ENCODE measurements at places on chromosomes 12 and 14.

- H3K4me3 ChIP-seq = peak overlapping the region; percentile 83
- H3K4me1 ChIP-seq = peaks cover 75% of the 10 kb centered on the region
- H3K27me3 ChIP-seq = peaks cover 6% of the 10 kb centered on the region
These were observed 1.4 kb downstream of the RIN3 start for GRCh38 chr14:92514844-92515514.

- peaks cover 7% of the 10 kb centered on the region for H3K4me1 ChIP-seq
- no peaks in the 10 kb centered on the region for H3K27me3 ChIP-seq
- no peak overlapping the region for H3K27ac ChIP-seq
- DNase-seq = no peak
- H3K36me3 ChIP-seq = no peaks in the 10 kb centered on the region
These were observed 209.3 kb downstream of the DAD1 start for GRCh38 chr14:22379727-22380126.

DNA sequence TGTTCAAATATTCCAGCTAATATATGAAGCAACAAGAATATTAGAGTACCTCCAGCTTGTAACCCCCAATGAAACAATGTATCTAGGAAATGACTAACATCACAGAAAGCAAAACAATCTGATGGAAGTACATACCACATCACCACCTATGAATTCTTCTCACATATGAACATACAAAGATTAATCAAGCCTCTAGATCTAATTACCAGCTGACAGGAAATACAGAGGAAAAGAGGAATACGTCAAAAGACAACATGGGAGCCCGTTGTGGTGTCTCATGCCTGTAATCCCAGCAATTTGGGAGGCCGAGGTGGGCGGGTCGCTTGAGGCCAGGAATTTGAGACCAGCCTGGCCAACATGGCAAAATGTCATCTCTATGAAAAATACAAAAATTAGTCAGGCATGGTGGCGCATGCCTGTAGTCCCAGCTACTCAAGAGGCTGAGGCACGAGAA lies 7.5 kb downstream of the NEDD8 start:
- H3K4me3 ChIP-seq = no peak overlapping the region
- peaks cover 10% of the 10 kb centered on the region for H3K36me3 ChIP-seq
- H3K27me3 ChIP-seq = no peaks in the 10 kb centered on the region
- DNase-seq = no peak
- H3K4me1 ChIP-seq = peaks cover 24% of the 10 kb centered on the region

GRCh38 chr14:90797919-90798318 lies 18.3 kb downstream of the TTC7B start:
- no peak overlapping the region for H3K4me3 ChIP-seq
- H3K27ac ChIP-seq = no peak overlapping the region
- H3K27me3 ChIP-seq = peaks cover 4% of the 10 kb centered on the region
- H3K36me3 ChIP-seq = no peaks in the 10 kb centered on the region
- peaks cover 9% of the 10 kb centered on the region for H3K4me1 ChIP-seq
- DNase-seq = no peak

- no peak for DNase-seq
- H3K4me1 ChIP-seq = no peaks in the 10 kb centered on the region
- no peak overlapping the region for H3K4me3 ChIP-seq
- no peaks in the 10 kb centered on the region for H3K27me3 ChIP-seq
- H3K27ac ChIP-seq = no peak overlapping the region
These were observed 33.4 kb upstream of the DCN start for GRCh38 chr12:91215940-91216454.

DNA sequence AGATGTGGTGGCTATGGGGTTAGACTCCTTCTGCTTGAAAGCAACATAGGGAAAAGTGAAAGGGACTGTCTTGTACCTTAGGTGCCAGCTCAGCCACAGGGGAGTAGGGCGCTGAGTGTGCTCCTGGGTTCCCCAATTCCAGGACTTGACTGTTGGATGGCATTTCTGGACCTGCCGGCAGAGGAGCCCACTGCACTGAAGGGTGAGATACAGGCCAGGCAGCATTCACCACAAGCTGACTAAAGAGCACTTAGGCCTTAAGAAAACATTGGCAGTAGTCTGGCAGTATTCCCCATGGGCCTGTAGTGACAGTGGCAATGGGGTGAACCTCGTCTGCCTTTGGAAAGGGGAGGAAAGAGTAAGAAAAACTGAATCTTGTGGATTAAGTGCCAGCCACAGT lies 67.1 kb upstream of the TMTC2 start:
- no peaks in the 10 kb centered on the region for H3K27me3 ChIP-seq
- no peak overlapping the region for H3K4me3 ChIP-seq
- no peak for DNase-seq
- no peaks in the 10 kb centered on the region for H3K36me3 ChIP-seq
- no peaks in the 10 kb centered on the region for H3K4me1 ChIP-seq

- no peak for DNase-seq
- H3K27me3 ChIP-seq = no peaks in the 10 kb centered on the region
- no peak overlapping the region for H3K4me3 ChIP-seq
- H3K27ac ChIP-seq = no peak overlapping the region
- no peaks in the 10 kb centered on the region for H3K4me1 ChIP-seq
- no peaks in the 10 kb centered on the region for H3K36me3 ChIP-seq
These were observed 147.1 kb upstream of the SLCO1C1 start for GRCh38 chr12:20547816-20548575.

GRCh38 chr12:121190523-121191031 lies 19.4 kb upstream of the P2RX4 start:
- H3K36me3 ChIP-seq = no peaks in the 10 kb centered on the region
- no peak overlapping the region for H3K4me3 ChIP-seq
- no peak overlapping the region for H3K27ac ChIP-seq
- DNase-seq = no peak

GRCh38 chr14:75011356-75011994 lies 8.8 kb downstream of the EIF2B2 start:
- no peak overlapping the region for H3K4me3 ChIP-seq
- peak; percentile 3 for DNase-seq
- H3K27me3 ChIP-seq = no peaks in the 10 kb centered on the region
- H3K27ac ChIP-seq = no peak overlapping the region
- H3K36me3 ChIP-seq = peaks cover 30% of the 10 kb centered on the region

- H3K4me1 ChIP-seq = peaks cover 87% of the 10 kb centered on the region
- H3K4me3 ChIP-seq = peak overlapping the region; percentile 87
- H3K36me3 ChIP-seq = peaks cover 37% of the 10 kb centered on the region
- peak; percentile 62 for DNase-seq
- H3K27me3 ChIP-seq = peaks cover 10% of the 10 kb centered on the region
These were observed 216.5 kb downstream of the SLC38A4 start for GRCh38 chr12:46609273-46609623.

GRCh38 chr12:91361864-91362263 lies 179.2 kb upstream of the DCN start:
- H3K4me3 ChIP-seq = no peak overlapping the region
- H3K27ac ChIP-seq = no peak overlapping the region
- DNase-seq = no peak
- peaks cover 10% of the 10 kb centered on the region for H3K27me3 ChIP-seq
- H3K36me3 ChIP-seq = no peaks in the 10 kb centered on the region

- DNase-seq = no peak
- peak overlapping the region; percentile 15 for H3K27ac ChIP-seq
- peaks cover 16% of the 10 kb centered on the region for H3K36me3 ChIP-seq
- no peaks in the 10 kb centered on the region for H3K27me3 ChIP-seq
- peaks cover 35% of the 10 kb centered on the region for H3K4me1 ChIP-seq
These were observed 41.4 kb downstream of the BORCS5 start for GRCh38 chr12:12398026-12398859.

DNA sequence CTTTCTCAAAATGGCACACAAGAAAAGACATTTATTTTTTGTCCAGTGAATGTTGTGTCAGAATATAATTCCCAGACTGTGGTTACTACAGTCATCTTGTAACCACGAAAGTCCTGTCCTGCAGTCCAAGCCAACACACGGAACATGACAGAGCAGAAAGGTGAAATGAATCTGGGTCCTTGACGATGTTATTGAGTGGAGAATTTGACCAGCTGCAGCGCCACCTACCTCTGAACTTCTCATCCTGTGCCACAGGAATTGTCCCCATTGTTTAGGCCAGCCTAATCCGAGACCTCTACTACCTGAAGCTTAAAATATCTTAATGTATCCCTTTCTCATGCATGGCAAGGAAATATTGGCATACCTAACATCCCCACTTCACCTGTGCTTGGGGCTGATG lies 64.1 kb upstream of the OTX2 start:
- no peak for DNase-seq
- H3K27me3 ChIP-seq = no peaks in the 10 kb centered on the region
- no peak overlapping the region for H3K27ac ChIP-seq
- no peaks in the 10 kb centered on the region for H3K36me3 ChIP-seq
- no peaks in the 10 kb centered on the region for H3K4me1 ChIP-seq
